T-helper 2 cell (primary cell): ENCODE measurements at places on chromosomes 3 and 15.

DNA sequence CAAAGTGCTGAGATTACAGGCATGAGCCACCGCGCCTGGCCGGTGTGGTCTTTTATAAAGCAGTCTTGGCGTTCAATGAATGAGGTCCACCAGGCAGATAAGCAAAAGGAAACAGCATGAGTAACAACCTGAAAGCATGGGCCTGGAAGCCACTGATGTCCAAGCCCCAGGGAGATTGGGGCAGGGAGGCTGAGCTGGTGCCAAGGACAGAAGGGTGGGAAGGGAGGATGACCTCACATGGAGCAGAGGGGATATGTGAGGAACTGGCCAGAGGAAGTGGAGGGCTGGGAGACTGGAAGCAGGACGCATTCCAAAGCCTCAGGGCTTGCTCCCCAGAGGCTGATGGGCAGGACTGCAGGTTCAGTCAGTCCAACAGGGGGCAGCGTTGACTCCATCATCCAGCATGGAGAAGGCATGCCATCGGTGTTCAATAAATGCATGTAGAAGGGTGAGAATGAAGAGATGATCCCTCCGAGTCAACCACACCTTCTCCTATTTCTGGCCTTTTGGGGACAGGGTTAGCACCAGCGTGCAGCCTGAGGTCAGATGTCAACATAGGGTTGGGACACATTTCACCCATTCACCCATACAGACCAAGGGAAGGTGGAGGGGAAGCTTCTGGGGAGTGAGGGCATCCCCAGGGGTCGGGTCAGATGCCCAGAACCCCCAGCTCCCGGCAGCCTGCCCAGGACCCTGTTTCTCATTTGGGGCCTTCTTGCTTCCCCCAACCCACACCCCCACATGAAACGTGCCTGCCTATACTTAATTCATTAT is 14.8 kb downstream of the MYL3 start:
- DNase-seq = peak; percentile 26

DNA sequence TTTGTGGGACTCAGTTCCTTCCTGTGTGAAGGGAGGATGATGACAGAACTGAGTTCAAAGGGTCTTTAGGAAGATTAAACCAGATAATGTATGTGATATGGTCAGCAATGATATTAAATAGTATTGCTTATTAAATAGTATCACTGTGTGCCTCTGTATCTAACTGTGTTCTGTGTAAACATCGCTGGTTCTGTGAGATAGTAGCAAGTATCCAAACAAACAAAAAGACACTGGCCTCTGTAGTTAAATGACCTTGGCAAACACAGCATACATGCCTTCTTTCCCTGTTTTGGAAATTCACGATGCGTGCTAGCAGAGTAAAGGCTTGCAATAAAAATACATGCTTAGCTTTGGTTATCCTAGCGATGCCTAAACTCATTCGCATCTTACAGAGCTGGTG is 76.1 kb downstream of the MESD start:
- no peak for DNase-seq

GRCh38 chr3:28980631-28981030 is 300.2 kb upstream of the RBMS3 start:
- no peak for DNase-seq

DNA sequence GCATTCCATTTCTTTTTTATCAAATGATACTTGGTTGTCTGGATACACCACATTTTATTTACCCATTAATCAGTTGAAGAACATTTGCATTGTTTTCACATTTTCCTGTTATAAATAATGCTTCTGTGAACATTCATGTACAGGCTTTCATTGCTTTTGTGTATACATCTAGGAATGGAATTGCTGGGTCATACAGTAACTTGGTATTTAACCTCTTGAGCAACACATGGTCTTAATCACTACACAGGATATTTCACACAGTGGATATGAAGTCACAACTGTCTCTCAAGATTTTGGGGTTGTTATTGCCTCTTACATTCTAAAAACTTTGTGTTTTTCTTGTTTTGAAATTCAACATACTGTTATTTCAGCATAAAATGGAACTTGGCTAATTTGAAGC is 48.2 kb downstream of the C3orf85 start:
- no peak for DNase-seq

- no peak for DNase-seq
Measured at GRCh38 chr3:146390006-146390772, 79.2 kb downstream of the PLSCR2 start.

DNA sequence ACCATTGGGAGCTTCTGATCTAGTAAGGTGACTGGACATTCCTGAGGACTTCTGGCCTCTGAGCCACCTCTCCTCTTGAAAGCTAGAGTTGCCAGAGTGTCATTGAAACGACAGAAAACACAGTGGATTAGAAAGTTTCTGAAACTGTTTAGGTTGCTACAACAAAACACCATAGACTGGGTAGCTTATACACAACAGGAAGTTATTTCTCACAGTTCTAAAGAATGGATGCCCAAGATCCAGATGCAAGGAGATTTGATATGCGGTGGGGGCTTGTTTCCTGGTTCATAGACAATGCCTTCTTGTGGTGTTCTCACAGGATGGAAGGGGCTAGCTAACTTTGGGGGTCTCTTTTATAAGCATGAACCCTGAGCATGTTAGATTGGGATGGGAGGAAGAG is 43.3 kb upstream of the ZNF385D start:
- DNase-seq = no peak

DNA sequence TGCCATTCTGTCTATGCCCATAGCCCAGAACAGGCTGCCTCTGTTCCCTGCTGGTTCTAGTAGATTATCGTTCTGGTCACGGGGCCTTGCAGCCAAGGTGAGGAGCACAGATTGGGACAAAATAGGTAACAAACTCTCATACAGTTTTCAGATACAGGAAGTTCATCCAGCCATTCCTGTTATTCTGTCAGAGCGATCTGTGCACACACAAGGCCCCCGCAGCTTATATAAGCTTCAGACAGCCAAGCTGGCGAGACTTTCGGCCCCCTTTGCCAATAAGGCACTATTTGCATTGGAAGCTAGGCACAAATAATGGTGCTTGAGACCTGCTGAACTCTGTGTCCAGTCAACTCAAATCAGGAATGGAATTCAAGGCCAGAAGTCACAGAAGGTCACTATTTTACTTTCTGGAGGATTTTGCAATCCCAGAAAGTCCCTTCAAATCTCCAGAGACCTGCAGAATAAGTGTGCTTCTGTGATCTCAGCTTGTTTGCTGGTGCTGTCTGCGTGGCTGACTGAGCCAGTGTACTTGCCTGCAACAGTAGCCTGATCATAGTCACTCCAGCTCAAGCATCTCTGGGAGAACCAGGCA is 69.4 kb downstream of the BFSP2 start:
- no peak for DNase-seq

- DNase-seq = no peak
Measured at GRCh38 chr15:28113394-28114113, 14.4 kb upstream of the OCA2 start.

GRCh38 chr3:189172668-189173419 is 1.1 kb downstream of the TPRG1 start:
- DNase-seq = no peak

GRCh38 chr3:126685493-126685892 is 18.5 kb upstream of the CHCHD6 start:
- no peak for DNase-seq

DNA sequence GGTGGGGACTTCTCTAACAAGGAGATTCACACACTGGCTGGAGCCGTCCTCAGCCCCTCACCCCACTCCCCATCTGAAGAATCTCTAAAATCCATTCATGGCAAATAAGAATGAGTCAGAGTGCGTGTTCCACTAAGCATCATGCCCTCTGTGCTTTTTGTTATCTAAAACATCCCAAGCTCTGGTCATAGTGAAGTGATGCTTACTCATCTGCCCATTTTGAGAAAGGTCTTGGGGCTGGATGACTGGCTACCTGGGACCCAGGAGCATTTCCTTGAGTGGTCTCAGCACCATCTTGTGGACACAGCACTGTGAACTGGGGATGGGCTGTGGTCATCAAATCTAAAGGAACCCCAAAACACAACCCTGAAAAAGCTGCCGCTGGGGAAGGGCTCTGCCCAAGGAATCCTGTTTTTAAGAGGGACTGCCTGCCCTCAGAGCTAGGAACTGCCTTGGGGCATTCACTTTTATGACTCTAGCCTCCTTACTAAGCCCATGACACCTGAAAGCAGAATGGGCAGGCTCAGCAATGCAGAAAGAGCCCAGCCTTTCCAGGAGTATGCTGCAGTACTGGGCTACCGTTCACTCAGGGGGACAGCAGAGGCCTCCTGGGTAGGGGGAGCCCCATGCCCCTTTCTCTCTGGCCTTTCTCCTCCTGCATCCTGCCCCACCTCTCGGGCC is 53.5 kb downstream of the ZBTB38 start:
- no peak for DNase-seq

DNA sequence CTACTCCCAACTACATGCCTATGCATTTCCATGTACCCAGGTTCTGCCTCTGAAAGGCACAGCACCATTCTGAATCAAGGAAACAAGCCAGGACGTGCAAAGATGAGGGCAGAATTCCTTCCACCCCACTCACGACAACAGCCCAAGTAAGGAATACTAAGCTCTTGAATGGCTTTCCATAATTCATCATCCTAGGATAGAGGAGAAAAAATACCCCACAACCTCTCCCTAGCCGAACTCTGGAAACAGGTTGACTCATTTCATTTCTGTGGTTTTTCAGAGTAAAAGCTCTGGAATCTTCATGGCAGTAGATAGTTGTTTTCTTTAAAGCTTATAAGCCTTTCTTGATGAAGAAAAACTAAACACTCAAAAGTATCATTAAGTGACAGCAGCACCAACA is 77.8 kb downstream of the PDZRN3 start:
- no peak for DNase-seq

DNA sequence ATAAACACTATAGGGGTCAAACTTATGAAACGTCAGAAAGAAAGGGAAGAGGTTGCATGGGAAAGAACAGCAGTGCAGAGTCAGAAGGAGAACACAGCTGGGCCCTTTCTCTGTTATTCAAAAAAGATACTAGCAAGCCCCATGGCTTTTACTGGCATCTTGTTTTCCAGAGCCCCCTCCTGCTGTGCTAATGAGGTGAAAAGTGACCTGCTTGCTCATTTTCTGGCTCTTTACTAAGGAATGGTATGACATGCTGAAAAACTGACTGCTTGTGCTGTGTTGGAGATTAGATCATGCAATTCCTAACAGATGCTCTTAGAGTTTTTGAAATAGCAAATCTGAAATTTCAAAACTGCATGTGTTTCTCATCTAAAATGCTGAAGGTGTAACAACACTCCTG is 541.6 kb upstream of the ALCAM start:
- DNase-seq = no peak

DNA sequence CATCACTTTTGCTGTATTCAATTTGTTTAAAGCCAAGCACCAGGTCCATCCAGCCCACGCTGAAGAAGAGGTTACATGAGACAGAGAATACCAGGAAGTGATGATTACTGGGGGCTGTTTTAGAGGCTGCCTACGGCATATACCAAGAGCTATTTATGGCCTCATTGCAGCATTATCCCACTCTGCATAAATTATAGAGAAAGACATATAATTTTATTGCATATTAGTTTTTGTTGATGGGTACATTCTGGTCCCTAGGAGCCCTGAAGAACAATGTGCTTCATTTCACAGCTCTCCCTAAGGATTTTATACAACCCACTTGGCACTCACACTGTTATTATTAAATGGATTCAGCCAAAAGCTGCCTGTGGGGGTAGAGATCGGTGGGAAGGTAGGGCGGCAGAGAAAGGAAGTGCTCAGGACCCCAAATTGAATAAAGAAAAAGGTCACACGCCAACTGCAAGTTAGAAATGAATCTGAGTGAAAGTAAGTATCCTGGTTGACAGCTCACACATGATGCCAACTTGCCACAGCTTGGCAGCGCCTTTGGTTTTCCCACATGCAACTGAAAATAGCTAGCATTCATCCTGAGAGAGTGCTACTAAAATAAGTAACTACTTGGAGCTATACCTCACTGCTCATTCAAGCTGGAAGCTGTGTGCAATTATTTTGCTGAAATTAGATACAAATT is 73.7 kb downstream of the CCNL1 start:
- DNase-seq = no peak

- DNase-seq = no peak
Measured at GRCh38 chr3:109678600-109678999, 341.3 kb upstream of the DPPA4 start.

GRCh38 chr3:78130741-78131290 is 1090.9 kb downstream of the ROBO2 start:
- no peak for DNase-seq
